ELF-1 (cell line): ENCODE measurements at places on chromosomes 16 and 17.

GRCh38 chr17:78591263-78591671 is 14.1 kb upstream of the DNAH17 start:
- DNase-seq = no peak

DNA sequence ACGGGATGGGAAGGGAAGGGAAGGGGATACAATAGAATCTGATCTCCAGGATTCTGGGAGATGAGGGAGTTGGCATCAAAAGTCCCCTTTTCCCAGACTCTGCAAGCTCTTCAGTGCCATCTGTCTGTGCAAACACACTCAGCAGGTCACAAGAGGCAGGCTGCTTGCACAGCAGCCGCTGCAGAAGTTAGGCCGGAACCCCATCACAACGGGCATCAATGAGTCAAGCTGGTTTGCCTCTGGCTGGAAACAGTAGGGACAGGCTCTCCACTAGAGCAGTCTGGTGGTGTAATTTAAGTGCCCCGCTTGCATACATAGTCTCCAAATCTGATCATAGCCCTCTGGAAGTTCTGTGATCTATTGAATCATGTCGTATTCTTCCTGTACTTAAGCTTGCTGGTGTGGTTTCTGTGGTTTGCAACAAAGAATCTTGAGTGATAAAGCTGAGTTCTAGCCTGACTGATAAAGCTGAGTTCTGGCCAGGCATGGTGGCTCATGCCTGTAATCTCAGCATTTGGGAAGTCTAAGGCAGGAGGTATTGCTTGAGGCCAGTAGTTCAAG is 33.7 kb upstream of the KDM8 start:
- DNase-seq = peak; percentile 13

DNA sequence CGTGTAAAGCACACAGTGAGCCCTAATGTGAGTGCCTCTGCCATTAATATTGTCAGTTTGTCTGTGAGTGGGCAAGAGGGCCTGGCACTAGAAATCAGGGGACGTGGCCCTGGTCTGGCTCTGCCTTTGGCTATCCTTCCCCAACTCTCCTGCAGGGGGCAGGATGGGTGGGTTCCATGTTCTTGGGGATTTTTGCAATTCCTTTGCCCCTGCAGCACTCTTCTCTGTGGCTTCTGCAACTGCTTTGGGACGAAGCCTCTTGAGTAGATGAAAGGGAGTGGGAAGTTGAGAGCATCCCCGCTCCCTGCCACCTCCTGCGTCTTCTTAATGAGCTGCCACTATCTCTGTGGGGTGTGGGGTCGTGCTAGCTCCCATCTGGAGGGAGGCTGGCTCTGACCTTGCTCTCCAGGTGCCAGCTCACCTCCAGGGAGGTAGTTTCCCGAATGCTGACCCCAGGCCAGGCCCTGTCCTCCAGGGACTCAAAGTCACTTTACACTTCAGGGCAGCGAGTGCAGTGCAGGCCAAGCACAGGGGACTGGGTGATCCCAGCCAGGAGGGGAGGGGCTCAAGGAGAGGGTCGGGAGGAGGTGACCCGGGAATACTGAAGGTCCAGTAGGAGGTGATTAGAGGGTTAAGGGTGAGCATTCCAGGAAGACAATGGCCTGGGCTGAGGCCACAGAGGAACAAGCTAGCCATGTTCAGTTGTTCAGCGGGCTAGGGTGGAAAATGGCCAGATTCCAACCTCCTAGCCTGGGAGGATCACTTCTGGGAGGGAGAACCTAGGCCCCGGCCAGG is 121.0 kb upstream of the NLRP1 start:
- peak; percentile 63 for DNase-seq

DNA sequence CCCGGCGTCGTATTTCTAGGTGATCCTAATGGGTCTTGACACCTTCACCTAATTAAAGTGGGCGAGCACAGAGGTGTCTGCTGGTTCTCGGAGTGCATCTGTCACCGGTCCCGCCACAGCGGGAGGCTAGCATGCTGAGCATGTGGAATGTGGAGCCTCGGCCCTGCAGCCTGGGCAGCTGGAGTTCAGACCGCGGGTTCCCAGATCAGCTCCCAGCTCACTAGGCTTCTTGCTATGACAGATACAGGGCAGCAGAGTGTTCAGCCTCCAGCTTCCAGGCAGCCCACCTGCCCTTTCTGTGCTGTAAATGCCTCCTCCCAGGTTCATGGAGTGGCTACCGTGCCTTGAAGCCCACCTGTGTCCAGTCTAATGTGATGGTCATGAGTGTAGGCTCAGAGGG is 166.7 kb downstream of the CPPED1 start:
- DNase-seq = peak; percentile 81

- peak; percentile 83 for DNase-seq
Measured at GRCh38 chr16:75555213-75555706, 792 bp downstream of the TMEM231 start.

DNA sequence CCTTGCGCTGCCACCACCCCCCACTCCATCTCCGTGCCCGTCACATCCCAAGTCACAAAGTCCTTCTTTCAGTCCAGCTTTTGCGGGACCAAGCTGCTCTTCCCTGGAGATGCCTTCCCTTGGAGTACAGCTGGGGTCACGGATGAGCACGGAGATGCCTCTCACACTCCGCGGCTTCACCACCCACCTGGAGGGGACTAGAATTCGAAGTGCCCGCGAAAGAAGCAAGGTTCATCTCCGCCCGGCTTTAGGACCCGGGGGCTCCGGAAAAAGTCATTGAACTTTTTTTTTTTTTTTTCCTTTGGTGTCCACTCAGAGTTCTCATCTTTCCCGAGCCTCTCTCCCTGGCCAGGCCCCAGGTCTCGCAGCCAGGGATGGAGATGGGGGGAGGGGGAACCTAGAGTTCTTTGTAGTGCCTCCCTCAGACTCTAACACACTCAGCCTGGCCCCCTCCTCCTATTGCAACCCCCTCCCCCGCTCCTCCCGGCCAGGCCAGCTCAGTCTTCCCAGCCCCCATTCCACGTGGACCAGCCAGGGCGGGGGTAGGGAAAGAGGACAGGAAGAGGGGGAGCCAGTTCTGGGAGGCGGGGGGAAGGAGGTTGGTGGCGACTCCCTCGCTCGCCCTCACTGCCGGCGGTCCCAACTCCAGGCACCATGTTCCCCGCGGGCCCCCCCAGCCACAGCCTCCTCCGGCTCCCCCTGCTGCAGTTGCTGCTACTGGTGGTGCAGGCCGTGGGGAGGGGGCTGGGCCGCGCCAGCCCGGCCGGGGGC is at the start of gene FKBP10:
Gene FKBP10 (plus strand): TSS at position 624 of the 771 bp plus-strand sequence. CDS start 31 bp downstream, at position 655.
- DNase-seq = peak; percentile 96

GRCh38 chr17:62965174-62965685 is 805 bp upstream of the TANC2 start:
- DNase-seq = no peak

GRCh38 chr17:45868276-45868675 is 23.6 kb downstream of the SPPL2C start:
- no peak for DNase-seq

DNA sequence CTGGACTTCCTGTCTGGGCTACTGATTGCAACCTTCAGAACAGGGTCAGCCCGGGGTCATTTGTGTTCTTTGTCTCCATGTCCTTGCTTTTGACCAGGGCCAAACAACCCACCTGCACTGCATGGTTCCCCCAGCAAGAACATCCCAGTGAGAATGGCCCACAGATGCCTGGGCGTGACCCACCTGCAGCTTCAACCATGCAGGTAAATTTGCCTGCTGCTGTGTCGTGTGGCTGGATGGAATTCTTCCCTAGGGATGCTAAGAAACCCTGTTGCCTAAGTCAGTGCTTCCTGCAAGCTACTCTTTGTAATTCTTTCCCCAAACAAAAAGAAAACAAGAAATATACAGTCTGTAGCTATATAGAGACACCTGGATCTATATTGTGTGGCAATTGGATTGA is 12.5 kb downstream of the CDH13 start:
- no peak for DNase-seq

GRCh38 chr17:43931062-43931571 is 11.2 kb downstream of the PPY start:
- no peak for DNase-seq

DNA sequence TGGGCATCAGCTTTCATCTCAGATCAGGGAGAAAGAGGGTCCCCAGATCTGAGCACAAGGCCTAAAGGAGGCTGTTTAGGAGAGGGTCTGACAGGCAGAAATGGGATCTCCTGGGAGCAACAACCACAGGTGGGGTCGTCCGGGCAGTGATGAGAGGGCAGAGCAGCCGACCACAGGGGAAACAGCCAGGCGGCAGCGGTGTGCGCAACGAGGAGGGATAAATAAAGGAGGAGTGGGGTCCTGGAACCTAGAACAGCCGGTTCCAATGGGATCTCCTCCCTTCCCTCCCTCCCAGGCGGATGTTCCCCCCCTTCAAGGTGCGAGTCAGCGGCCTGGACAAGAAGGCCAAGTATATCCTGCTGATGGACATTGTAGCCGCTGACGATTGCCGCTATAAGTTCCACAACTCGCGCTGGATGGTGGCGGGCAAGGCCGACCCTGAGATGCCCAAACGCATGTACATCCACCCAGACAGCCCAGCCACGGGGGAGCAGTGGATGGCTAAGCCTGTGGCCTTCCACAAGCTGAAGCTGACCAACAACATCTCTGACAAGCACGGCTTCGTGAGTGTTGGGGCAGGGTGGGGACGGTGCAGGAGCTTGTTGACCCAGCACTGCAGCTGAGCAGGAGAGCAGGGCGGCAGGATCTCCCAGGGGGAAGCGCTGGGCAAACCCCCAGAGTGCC is 1.9 kb downstream of the TBX2 start:
- DNase-seq = peak; percentile 31

- no peak for DNase-seq
Measured at GRCh38 chr16:76204249-76204648, 73.0 kb upstream of the CNTNAP4 start.

DNA sequence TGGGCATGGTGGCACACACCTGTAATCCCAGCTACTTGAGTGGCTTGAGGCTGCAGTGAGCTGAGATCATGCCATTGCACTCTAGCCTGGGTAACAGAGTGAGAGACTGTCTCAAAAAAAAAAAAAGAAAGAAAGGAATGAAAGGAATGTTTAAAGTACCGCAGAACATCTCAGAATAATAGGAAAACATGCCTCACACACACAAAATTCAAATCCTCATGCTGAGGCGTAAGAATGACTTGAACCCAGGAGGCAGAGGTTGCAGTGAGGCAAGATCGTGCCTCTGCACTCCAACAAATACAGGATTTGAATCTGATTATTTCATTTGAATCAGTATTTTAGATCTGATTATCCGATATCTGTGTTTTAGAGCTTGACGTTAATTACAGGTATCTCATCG is 21.3 kb upstream of the GAA start:
- no peak for DNase-seq

DNA sequence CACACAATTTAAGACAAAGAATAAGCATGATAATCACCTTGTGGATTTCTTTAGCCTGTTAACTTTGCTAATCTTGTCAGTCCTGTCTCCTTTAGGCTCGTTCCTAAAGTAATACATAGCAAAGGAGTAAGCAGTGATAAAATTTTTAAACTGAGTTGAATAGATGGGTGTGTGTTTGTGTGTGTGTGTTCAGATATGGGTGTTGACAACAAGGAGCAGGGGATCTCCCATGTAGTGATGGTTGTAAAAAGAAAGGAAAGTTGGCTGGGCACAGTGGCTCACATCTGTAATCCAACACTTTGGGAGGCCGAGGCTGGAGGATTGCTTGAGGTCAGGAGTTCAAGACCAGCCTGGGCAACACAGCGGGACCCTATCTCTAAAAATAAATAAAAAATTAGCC is 44.6 kb upstream of the KCNJ2 start:
- no peak for DNase-seq

DNA sequence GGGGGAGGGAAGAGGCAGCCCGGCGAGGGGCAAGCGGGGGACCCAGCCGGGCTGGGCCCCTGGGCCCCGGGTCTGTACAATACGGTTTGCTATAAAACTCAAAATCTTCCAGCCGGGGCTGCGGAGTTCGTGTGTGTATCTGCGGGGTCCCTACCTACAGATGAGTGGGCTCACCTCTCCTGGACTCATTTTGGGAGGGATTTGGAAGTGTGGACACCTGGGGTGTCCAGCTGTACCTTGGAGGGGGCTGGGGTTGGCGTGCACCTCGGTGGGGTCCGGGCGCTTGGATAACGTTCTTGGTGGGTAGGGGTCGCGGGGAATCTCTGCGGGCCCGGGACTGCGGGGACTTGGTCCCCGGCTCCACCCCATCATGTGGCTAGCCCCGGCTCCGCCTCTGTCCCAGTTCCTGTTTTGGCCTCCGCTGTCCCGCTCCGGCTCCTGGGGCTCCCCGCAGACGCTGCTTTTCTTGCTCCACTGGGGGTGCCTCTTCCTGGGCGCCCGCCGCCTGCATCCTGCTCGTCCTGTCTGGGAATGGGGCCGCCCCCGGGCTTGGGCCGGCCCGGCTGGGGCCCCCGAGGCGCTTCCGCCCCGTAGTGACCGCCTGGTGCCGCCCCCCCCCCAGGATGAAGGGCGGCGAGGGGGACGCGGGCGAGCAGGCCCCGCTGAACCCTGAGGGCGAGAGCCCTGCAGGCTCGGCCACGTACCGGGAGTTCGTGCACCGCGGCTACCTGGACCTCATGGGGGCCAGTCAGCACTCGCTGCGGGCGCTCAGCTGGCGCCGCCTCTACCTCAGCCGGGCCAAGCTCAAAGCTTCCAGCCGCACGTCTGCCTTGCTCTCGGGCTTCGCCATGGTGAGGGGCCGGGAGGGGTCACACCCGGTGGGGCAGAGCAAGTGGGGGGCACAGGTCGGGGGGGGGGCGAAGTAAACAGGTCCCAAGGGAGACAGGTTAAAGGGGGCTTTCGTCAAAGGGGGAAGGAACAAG is at the start of gene ORAI3:
Gene ORAI3 (plus strand): TSS at position 402 of the 983 bp plus-strand sequence. CDS start 222 bp downstream, at position 624.
- peak; percentile 73 for DNase-seq

DNA sequence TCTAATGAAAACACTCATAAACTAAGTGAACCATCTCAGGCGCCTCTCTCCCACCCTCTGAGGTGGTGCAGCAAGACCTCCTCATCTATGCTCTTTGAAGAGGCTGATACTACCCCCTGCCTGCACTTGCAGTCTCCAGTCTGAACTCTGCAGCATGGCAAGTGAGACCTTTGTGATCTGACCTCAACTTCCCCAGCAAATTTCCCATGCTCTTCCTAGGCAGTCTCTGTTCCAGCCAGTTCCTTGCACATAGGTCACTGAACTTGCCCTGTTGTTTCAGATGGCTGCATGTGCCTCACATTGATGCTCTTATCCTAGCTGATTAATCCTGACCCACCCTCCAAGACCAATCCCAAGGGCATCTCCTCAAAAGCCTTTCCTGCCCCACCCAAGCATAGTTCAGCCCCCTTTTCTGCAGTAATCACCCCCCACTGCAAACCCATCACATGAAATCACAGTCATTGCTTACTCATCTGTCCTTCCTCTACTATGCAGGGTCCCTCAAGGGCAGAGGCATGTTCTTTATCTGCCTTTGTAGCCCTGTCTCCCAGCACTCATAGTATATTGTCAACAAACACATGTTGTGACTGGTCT is 42.0 kb downstream of the TBX21 start:
- no peak for DNase-seq

- DNase-seq = peak; percentile 49
Measured at GRCh38 chr17:20174588-20175265, 165.6 kb downstream of the SPECC1 start.

- peak; percentile 96 for DNase-seq
Measured at GRCh38 chr17:44199553-44200477, at the start of gene ATXN7L3. Gene ATXN7L3, minus strand, starts transcription at chr17:44199884. Its CDS starts 1,814 bp downstream, at chr17:44198070.

- DNase-seq = no peak
Measured at GRCh38 chr16:31085411-31085810, 3.3 kb downstream of the PRSS53 start.

- DNase-seq = peak; percentile 73
Measured at GRCh38 chr17:68290955-68291835, at the start of the genes ARSG and SLC16A6. Gene ARSG, plus strand, starts transcription at chr17:68291495. Its CDS starts 15,999 bp downstream, at chr17:68307494. Gene SLC16A6, minus strand, starts transcription at chr17:68291127. Its CDS starts 12,807 bp downstream, at chr17:68278320.

GRCh38 chr16:21702276-21702675 is 38.5 kb downstream of the OTOA start:
- no peak for DNase-seq

- peak; percentile 92 for DNase-seq
Measured at GRCh38 chr17:10210151-10210574, 11.8 kb upstream of the GAS7 start.
